ENCODE measurements at places on chromosomes 1 and 21.

DNA sequence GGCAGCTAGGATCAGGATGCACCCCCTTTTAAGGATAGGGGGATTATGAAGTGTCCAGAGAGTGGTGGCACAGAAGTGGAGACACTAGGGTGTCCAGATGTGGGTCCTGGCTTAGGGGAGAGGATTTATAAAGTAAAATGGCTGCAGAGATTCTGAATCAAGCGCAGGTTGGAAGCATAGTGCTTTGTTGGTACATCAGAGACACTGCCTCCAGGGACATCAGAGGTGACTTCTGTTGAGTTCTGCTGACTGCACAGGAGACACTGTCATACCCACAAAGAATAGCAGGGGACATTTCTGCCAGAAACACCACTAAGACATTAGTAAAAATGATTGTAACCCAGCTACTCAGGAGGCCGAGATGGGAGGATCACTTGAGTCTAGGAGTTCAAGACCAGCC, 16.4 kb downstream of the GPR137B start:
- no peak for DNase-seq

DNA sequence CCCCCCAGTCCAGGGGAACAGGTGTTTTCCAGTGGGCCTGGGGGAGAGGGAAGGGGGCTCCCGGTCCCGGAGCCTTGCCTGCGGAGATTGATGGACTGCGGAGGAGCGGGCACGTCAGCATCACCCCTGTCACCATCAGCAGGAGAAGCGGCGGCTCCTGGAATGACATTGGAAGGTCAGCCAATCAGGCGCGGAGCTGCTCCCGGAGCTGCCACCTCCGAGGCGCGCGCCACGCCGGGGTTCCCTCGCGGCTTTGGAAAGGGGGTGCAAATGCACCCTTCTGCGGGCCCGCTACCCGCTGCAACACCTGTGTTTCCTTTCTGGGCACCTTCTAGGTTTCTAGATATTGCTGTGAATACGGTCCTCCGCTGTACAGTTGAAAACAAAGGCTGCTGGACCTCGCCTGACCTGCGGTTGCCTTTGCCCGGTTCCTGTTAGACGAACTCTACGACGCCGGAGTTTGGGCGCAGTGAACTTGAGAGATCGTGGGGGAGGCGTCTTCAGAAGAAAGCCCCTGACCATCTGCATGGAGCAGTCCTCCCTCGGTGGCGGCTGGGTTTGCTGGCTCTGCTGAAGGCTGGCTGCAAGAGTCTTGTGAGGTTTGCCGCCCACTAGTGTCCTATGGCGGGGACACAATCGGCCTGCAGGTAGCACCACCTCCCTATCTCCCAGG, 5.3 kb downstream of the DSCAM start:
- DNase-seq: no peak

- no peak for DNase-seq
Measured at GRCh38 chr1:68228851-68229250, 3.5 kb downstream of the WLS start.

GRCh38 chr1:1427820-1428148, 6.7 kb upstream of the ANKRD65 start:
- DNase-seq: no peak

- DNase-seq: no peak
Measured at GRCh38 chr1:201597551-201598230, 58.8 kb downstream of the NAV1 start.

Data from GM06990 (cell line).